ENCODE measurements at places on chromosomes 7 and 10. TPM values are rescaled to one million over a fixed set of nuclear protein-coding genes. Genes with fewer than 3 reads are reported as not detected.

- no peaks in the 10 kb centered on the region for H3K27me3 ChIP-seq
- no peak overlapping the region for H3K27ac ChIP-seq
- H3K36me3 ChIP-seq, result peaks cover 8% of the 10 kb centered on the region
- H3K4me1 ChIP-seq, result peaks cover 6% of the 10 kb centered on the region
Measured at GRCh38 chr10:21943633-21944265, 59.8 kb downstream of the DNAJC1 start.

GRCh38 chr7:101172005-101172853, 6.9 kb upstream of the VGF start:
- no peaks in the 10 kb centered on the region for H3K36me3 ChIP-seq
- H3K27ac ChIP-seq, result no peak overlapping the region
- peaks cover 91% of the 10 kb centered on the region for H3K27me3 ChIP-seq
- H3K4me1 ChIP-seq, result peaks cover 40% of the 10 kb centered on the region
- peak overlapping the region; percentile 18 for H3K4me3 ChIP-seq

DNA sequence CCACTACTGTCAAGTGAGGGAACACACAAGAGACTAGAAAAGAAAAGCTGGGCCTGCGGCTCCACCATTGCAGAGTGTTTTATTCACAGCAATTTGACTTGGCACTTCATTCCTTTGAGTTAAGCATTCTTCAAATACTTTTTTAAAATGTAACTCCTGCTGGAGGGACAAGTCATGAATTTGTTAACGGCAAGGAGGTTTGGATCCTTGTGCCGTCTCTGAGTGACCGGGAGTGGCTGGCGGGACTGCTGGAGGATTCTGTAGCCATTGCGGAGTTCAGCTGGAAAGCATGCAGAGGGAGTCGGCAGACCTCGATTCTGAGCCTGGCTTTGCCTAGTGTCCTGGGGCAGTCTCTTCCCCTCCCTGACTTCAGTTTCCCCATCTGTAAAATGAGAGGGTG, 9.8 kb downstream of the HSPA12A start:
- no peak overlapping the region for H3K4me3 ChIP-seq
- no peak overlapping the region for H3K27ac ChIP-seq
- no peaks in the 10 kb centered on the region for H3K36me3 ChIP-seq
- peaks cover 48% of the 10 kb centered on the region for H3K27me3 ChIP-seq

- peaks cover 11% of the 10 kb centered on the region for H3K36me3 ChIP-seq
- H3K27me3 ChIP-seq, result no peaks in the 10 kb centered on the region
- no peak for DNase-seq
- H3K4me3 ChIP-seq, result peak overlapping the region; percentile 92
- peak overlapping the region; percentile 95 for H3K27ac ChIP-seq
Measured at GRCh38 chr10:96585736-96586418, 935 bp downstream of the TM9SF3 start.

PPP1R17 gene
- not detected for total RNA-seq

NKX6-2 gene
- not detected for total RNA-seq

GRCh38 chr10:80612261-80612660, 74.6 kb downstream of the SH2D4B start:
- no peak overlapping the region for H3K4me3 ChIP-seq
- H3K36me3 ChIP-seq, result no peaks in the 10 kb centered on the region
- peaks cover 15% of the 10 kb centered on the region for H3K27me3 ChIP-seq
- no peak for DNase-seq

TMEM176A gene
- not detected for total RNA-seq

GRCh38 chr7:1533547-1534329, 3.2 kb downstream of the MAFK start:
- no peak for DNase-seq
- H3K4me1 ChIP-seq, result peaks cover 26% of the 10 kb centered on the region
- peaks cover 2% of the 10 kb centered on the region for H3K27me3 ChIP-seq
- peak overlapping the region; percentile 83 for H3K4me3 ChIP-seq
- peak overlapping the region; percentile 91 for H3K27ac ChIP-seq

DNA sequence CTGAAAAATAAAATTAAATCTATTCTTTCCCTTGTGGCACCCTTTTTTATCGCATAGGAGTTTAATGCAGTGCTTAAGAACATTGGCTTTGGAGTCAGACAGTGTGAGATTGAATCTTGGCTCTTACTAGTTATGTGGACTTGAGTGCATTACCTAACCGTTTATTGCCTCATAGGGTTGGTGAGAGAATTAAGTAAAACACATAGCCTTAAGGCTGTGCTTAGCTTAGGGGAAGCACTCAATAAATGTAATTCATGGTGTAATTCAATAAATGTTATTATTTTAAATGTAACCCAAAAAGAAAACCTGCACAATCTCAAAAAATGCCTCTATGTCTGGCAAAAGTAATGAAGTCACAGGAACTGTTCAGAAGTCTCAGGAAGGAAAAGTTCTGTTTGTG, 2.7 kb downstream of the STK17A start:
- H3K36me3 ChIP-seq, result peaks cover 29% of the 10 kb centered on the region
- peak overlapping the region; percentile 99 for H3K27ac ChIP-seq
- no peak for DNase-seq
- H3K4me3 ChIP-seq, result peak overlapping the region; percentile 99

- peaks cover 1% of the 10 kb centered on the region for H3K36me3 ChIP-seq
- H3K27me3 ChIP-seq, result peaks cover 43% of the 10 kb centered on the region
- no peak overlapping the region for H3K4me3 ChIP-seq
- H3K4me1 ChIP-seq, result peaks cover 4% of the 10 kb centered on the region
- no peak overlapping the region for H3K27ac ChIP-seq
- DNase-seq, result no peak
Measured at GRCh38 chr7:101198476-101198875, 2.4 kb downstream of the MOGAT3 start.

GIMAP6 gene
- total RNA-seq, result 130 TPM

GRCh38 chr7:106180721-106181120, 68.6 kb upstream of the SYPL1 start:
- H3K27me3 ChIP-seq, result peaks cover 10% of the 10 kb centered on the region
- H3K27ac ChIP-seq, result no peak overlapping the region
- no peak overlapping the region for H3K4me3 ChIP-seq
- no peak for DNase-seq
- peaks cover 11% of the 10 kb centered on the region for H3K4me1 ChIP-seq
- H3K36me3 ChIP-seq, result peaks cover 2% of the 10 kb centered on the region

IL6 gene
- 0.99 TPM for total RNA-seq

DNA sequence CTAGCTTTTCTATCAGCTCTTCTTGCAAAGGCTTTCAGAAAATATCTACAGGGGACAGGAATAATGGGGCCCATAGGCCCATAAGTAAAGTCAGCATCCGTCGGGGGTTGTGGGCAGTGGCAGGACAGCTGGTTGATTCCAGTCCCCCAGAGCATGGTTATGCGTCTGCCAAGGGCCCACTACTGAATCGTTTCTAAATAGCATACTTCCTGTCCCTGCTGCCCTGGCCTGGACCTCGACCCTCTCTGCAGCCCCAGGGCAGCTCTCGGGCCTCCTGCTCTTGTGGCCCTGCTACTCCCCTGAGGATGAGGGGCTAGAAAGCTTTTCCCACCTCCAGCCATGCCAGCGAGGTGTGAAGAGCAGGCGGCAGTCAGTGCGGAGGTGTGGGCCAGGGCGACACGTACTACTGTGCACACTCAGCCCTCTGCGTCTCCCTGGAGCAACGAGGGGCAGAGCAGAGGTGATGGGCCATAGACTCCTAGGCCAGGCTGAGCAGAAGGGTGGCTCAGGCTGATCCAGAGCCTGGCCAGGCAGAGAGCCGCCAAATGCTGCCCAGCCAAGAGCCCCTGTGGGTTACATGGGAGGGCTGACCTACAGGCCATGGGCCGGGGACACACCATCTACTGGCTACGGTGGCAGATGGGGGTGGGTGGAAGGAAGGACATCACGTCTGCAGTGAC, 4.7 kb upstream of the OPN4 start:
- no peaks in the 10 kb centered on the region for H3K36me3 ChIP-seq
- H3K27me3 ChIP-seq, result peaks cover 6% of the 10 kb centered on the region
- H3K4me3 ChIP-seq, result no peak overlapping the region

Data from activated naive CD8-positive, alpha-beta T cell treated with anti-CD3 and anti-CD28 coated beads, Interleukin-2, amount 10 ng/mL, durations not matched to agents 7 days and 5 days (primary cell).